GDM1 (cell line): ENCODE measurements at places on chromosomes 2 and 18.

DNA sequence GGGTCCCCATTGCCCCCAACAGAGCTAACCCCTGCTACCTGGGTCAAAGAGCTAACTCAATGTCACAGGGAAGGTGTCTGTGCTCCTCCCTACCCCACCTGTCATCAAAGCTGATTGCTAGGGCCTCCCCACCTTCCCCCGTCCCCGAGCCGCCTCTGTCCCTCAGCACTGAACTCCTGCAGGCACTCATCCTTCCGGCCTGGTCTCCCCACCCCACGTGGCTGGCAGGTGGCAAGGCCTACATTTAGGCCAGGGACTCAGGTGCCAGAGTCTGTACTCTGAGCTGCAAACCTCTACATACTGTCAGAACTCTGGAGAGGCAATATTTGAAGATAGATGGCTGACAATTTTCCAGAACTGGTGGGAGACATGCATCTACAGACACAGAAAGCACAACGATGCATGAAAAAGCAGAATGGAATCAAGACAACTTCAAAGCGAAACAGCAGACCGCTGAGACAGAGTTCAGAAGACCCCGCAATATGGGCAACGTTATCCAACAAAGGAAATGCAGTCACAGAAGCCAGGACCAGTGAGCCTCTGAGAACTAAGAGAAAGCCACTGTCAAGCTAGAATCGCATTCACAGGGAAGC, 195.8 kb downstream of the HDAC4 start:
- DNase-seq = no peak

DNA sequence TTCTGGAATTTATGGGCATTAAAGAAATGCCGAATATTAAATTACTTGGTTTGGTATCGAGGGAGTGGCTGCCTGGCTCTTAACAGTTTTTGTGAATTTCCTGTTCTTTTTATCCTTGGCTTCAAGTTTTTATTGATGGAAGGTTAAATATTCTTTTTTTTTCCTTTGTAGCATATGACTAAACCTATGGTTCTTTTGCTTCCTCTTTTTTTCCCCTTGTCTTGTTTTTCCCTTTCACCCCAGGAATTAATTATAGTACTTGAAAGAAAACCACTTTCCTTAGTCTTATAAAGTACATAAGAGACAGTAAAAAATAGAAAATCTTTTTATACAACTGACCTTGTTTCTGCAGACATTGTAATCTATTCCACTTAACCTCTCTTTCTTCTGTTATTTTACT, 42.4 kb downstream of the MGAT5 start:
- no peak for DNase-seq

DNA sequence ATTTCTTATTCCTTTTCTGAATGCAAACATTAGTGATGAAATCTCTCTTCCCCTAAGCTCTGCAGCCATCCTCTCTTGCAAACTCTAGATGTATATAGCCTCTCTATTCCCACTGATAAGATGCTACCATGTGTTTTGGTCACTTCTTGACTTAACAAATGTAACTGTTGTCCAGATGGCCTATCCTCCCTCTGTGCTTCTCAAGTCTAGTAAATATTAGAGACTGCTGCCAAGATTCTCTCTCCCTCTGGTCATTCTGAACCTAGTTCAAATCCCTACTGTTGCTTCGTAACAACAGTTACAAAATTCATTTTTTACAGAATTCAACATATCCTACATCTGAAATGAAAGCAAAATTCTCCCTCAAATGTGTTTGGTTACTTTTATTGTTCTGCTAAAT, 156.6 kb downstream of the TXNL1 start:
- no peak for DNase-seq

DNA sequence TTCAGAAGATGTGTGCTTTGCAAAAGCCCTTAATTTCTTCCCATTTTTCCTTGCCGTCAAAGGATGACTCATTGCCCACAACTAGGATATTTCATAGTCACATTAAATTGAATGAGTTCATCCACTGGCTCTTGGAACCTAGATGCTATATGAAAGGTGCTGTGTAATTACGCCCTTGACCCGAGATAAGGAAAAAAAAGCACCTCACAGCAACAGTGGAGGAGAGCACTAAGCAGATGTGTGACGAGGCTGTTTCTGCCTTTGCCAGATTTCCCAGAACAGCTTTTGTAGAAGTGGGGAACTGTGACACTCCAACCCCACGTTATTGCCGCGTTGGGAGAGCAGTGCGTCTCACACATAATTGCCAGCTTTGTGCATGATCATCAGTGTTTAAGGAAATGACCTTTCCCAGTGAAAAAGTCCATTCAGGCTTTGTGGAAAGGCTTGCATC, 33.3 kb upstream of the TMEM87B start:
- no peak for DNase-seq

- no peak for DNase-seq
These were observed 33.5 kb downstream of the MRPS9 start for GRCh38 chr2:105071379-105071778.

DNA sequence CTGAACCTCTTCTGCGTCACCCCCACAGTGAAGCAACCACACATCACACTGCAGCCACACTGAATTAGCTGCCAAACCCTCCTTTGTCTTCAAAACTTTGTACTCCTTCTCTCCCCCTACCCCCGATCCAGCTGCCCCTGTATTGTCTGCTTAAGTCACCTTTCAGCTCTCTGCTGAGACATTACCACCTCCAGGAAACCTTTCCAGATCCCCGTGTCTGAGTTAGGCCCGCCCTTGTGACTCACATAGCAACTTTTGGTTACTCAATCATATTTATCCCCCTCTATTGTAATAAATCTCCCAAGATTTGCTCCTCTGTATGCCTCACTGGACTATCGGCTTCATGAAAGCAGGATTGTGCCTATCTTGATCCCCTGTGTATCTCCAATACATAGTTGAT, 82.8 kb upstream of the CDCA7 start:
- DNase-seq = no peak

- DNase-seq = no peak
These were observed 72.4 kb downstream of the MYCN start for GRCh38 chr2:16012626-16013358.

DNA sequence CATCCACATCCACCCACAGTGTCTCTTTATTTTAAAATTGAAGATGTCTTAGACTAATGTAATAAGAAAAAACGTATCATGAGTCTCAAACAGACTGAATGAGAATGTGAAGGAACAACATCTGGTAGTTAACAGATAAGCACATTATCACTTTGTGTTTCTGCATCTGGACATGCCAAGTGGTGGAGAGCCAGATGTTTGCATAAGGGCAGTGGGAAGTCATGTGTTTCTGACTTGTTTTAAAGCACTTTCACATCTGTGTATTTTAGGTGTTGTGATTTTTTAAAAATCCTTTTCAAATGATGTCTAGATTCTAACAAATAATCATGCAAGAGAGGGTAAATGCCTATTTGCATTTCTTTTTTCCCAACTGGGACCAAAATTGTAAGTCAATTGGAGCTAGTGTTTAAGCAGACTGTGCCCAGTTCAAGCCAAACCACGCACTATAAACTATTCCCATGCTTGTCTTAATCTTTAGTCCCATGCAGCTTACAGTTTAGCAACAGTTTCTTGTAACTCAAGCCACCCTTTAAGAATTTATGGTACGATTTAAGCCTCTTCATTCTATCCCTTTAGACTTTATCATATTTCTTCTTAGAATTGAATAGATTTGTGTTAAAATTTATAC, 272.7 kb upstream of the DOK6 start:
- DNase-seq = no peak

DNA sequence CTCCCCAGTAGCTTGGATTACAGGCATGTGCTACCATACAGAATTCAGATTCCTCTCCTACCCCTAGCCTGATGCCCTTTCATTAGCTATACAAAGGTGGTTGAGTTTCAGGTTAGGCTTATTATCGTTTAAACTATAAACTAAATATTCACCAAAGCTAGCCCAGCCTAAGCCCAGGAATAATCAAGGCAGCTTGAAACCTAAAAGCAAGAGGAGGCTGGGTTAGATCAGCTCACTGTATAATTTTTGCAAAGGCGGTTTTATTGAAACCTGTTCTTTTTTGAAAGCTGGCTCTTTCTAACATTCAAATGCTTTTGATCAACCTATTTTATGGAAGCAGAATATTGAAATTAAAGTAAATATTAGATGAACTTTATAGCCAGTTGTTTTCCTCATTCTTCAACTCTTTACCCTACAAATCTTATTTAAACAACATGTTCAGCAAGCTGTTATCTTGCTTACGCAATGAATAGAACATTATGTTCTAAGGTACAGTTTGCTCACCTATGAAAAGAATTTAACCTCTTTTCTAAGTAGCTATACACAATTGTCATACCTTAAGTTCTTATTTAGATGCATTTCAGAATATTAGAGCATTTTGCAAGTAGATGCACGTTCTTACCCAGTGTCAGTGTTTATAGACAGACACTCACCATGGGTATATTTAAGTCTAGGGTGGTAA, 241.6 kb downstream of the NEDD4L start:
- no peak for DNase-seq

GRCh38 chr2:195659114-195659513, 2.1 kb downstream of the SLC39A10 start:
- no peak for DNase-seq

- DNase-seq = no peak
These were observed 1098.0 kb upstream of the ZEB2 start for GRCh38 chr2:145617906-145618305.

GRCh38 chr18:51463483-51464136, 266.1 kb upstream of the MEX3C start:
- no peak for DNase-seq

GRCh38 chr2:58972737-58973136, 731.6 kb upstream of the FANCL start:
- no peak for DNase-seq

GRCh38 chr2:221444106-221444505, 128.0 kb downstream of the EPHA4 start:
- DNase-seq = no peak

- DNase-seq = no peak
These were observed 156.0 kb downstream of the TANC1 start for GRCh38 chr2:159124441-159124911.

GRCh38 chr18:79614211-79614955, 65.2 kb upstream of the CTDP1 start:
- DNase-seq = no peak

DNA sequence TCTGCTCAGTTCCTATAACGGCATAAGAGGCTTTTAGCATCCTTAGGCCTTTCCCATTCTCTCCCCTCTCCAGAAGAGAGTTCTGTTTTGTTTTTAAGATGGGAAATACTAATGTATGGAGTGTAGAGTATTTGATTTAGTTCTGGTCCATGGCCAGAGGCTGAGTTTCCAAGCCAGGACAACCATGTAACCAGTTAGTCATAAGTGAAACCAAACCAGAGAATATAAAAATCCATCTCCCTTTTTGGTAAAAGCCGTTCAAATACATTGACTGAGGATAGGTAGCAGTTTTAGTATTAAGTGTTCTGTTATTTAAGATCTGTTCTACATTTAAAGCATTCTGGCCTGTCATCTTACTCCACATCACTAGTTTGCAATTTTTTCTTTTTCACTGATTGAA, 3.1 kb downstream of the PSMD1 start:
- DNase-seq = no peak

GRCh38 chr2:203718087-203718486, 11.6 kb downstream of the CD28 start:
- DNase-seq = peak; percentile 28

DNA sequence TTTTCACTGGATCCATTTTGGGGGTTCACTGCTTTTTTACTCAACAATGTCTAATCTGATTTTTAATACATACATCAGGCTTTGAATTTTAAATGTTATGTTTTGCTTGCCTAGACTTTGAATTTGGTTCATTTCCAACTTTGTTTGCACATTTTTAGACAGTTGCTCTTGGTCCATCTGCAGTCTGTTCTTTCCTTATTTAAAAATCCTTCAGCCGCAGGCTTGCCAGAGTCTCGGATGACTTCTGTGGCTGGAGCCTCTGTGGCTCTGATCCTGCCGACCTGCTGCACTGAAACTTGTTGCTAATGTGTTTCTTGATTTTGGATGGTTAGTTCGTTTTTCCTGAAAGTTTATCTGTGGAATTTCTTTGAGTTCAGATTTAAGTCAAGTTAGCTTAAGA, 172.0 kb upstream of the ALKAL2 start:
- no peak for DNase-seq

DNA sequence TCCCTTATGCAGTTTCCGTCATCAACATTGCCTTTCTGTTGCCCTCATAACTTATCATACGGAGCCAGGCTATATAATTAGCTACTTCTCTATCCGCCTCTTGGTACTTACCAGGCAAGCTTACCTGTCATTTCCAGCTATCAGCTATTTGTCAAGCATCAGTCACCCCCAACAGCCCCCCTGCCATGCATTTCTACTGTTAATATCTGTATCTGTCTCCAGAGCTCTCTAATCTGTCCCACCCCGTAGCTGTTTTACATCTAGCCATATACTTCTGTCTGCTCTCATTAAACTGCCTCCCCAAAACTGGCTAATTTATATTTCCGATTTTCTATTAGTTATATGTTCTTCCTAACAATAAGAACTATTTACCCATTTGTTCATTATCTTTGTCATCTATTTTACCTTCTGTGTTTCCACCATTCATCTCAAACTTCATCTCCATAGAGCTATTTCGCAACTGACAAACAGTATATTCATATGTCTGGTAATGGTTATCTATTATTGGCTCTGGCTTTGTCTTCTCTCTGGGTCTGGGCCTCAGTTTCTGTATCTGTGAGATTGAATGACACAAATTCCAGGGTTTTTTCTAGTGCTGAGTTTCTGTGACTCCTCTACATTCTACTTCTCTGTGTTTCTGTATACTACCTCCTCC, 9.6 kb downstream of the EMX1 start:
- no peak for DNase-seq

DNA sequence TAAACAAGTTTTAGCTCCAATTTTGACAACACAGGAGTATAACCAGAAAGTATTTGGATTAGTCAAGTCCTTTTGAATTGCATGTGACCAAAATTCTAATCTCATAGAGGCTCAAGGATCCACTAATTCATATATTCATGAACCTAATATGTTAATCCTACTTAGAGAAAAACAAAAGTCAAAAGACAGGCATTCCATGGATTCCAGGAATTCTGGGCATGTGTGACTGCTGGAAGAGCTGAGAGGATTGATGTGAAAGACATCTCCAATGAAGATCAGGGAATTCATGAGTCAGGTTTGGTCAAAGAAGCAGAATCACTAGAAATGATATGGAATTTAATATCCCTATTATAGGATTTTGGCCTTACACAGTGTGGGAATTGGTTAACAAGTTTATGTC, 1494.6 kb upstream of the DDX18 start:
- no peak for DNase-seq

DNA sequence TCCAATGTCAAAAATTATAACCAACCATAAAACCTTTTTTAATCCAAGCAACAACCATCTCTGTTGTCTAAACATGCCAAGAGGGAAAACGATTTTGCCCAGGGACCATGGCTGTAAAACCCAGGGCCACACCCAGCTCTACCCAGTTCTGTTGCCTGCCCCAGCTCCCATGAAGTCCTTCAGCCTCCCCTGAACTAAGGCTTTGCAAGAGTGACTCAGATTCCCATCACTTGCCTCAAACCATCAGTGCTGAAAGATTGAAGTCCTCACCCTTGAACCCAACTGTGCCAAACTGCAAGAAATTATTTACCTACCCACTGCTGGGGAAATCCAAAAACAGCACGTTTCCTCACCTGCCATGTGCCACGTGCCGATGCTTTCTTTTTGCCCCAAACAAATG, 102.5 kb downstream of the TFCP2L1 start:
- no peak for DNase-seq

GRCh38 chr18:74493689-74494088, 2.5 kb upstream of the CNDP2 start:
- DNase-seq = peak; percentile 57
